Stromal cell of bone marrow (primary cell): ENCODE measurements at places on chromosomes 7 and 10.

GRCh38 chr7:21076054-21076453 is 289.4 kb upstream of the SP8 start:
- no peak for DNase-seq

DNA sequence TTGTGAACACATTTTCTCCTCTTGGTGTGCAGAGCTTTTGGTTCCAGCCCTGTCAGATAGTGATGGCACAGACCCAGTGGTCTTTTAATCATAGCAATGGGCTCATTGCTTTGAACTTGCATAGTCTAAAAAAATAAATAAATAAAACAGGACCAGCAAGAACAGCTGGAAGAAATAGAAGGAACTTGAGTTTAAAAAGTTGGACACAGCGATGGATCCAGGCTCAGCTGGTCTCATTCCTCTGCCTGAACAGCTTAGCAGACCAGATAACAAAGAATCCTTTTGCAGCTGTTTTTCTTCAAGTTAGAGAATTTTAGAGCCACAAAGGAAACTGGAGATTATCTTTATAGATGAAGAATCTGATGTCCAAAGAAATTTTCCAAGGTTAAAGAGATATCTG is 1005.6 kb downstream of the LRMDA start:
- DNase-seq, result no peak

DNA sequence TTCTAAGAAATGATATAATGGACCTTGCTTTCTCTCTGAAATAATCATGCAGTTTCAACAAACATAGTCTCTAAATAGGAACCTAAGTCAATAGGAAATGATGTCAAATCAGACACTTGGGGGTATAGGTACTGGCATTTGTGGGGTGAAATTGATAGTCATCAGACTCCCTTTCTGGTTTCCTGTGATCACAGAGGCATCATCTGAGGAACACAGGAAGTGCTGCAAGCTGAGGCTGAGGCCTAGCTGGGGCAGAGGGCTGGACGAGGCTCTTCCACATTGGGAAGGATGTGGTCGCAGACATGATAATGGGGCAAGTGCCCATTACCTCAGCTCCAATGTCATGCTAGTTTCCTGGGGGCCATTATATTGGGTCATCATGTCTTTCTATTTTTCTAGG is 33.5 kb upstream of the TARP start:
- DNase-seq, result no peak

DNA sequence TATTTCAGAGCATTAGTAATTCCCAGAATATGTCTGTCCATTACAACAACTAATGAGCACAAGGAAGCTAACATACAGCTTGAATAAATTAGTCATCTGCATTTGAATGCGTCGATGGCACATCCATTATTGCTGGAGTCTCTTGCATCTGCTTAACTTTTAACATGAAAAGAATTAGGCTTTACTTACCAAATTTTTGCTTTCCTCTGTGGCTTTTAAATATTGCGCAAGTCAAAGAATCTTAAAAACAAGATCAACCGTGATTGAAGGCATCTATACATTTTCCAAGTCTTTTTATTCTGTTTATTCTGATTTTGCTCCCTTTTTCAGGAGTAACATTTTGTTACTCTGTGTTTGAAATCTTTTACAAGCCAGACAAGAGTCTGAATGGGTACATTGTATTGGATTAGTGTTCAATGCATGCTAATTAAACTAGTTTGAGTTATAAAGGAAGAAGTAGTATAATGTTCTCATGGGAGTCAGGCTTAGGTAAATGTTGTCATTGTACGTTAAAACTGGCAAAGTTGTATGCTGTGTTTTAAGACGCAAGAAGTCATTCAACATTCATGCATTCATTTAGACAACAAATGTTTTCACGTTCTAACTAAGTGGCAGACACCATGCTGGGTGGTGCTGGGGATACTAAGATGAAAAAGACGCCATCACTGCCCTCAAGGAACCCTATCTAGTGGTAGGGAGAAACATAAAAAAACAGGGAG is 4.0 kb upstream of the CACNB2 start:
- no peak for DNase-seq

GRCh38 chr7:51249991-51250390 is 66.6 kb downstream of the COBL start:
- no peak for DNase-seq

DNA sequence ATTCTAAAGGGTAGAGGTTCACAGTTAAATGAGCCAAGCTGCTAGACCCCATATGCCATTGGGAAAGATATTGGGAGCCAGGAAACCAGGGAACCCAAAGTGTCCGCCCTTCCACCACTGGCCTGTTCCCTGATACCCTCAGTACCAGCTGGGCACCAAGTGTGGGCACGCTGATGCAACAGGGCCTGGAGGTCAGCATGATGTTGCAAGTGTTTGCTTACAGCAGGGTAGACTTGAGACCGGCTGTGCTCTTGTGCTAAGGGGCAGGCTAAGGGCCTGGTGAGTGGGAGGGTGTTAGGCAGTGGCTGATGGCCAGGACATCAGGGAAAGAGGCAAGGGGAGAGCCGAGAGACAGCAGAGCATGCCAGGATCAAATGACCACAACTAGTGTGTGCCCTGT is 21.0 kb upstream of the MYL7 start:
- DNase-seq, result no peak

DNA sequence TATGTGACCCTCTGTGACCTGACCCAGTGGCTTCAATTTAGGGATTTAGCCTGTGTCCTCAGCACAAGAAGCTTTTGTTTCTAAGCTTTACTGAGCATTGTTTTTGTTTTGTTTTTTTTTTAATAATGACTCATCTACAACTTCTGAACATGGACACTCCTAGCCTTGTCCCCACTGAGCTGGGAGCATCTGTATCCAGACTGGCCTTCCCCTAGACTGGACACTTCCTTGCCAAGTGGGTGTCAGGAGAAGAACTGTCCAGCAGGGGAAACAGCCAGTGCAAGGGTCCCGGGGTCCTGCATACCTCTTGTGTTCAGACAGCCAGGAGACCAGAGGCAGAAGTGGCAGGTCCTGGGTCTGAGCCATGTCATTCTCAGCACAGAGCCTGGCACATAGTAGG is 108.6 kb downstream of the TMEM130 start:
- no peak for DNase-seq

GRCh38 chr10:60769406-60769805 is 8.9 kb upstream of the CDK1 start:
- DNase-seq, result no peak
